ENCODE measurements at places on chromosomes 12 and 14.
A peak's percentile ranks its signal among the peaks of the same experiment; 100 is the strongest.

- no peak for DNase-seq
Observed at GRCh38 chr12:30613119-30613830, 82.4 kb downstream of the IPO8 start.

- DNase-seq = no peak
Observed at GRCh38 chr14:30573966-30574365, 15.0 kb downstream of the G2E3 start.

GRCh38 chr12:66210840-66211239, 21.8 kb downstream of the IRAK3 start:
- DNase-seq = peak; percentile 16

GRCh38 chr12:127083008-127083949, 1183.7 kb upstream of the TMEM132C start:
- DNase-seq = peak; percentile 77

DNA sequence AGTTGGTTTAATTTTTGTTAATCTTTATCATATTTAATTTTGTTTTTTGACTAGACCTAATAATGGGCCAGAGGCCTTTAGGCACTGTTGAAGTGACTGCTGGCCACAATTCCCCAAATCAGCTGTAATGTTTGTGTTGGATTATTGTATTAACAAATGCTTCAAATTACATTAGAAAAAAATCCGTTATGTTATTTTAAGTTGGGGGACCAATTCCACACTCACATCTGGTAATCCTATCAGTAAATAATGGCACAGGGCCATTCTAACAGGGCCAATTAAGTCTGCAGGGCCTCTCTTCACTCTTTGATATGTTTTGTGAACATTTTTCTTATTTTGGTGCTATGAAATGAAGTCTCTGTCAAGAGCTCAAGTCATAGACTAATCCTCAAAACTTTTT, 39.6 kb downstream of the CHST11 start:
- no peak for DNase-seq

DNA sequence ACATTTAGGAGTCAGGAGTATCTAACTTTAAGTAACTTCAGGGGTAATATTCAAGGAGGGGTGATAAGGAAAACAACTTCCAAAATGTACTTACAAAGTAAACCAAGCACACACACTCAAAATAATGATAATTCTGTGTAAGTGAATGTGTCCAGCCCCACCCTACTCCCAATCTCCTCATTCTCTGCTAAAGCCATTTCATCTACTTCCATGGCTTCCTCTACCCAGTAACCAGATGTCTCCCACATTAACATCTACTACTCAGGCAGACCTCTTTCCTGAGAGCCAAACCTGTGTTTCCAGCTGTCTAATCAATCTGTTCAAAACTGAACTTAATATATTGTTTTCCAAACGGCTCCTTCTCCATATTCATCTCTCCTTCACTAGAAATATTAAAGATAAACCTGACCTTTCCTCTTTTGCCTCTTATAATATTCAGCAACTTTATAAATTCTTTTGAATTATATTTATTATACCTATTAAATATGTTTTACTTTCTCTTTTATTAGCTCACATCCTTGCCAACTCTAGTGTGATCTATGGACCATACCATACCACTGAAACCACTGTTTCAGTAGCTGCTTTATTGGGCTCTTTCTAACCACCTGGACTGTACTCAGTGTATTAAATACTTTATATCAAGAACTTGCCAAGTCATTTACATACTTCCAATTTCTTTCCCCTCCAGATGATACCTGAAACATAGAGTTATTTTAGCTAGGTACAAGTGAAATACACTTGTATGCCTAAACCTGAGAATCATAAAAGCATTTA, 170.7 kb downstream of the PPFIA2 start:
- no peak for DNase-seq

GRCh38 chr14:34336501-34336900, 125.5 kb downstream of the SPTSSA start:
- DNase-seq = no peak

DNA sequence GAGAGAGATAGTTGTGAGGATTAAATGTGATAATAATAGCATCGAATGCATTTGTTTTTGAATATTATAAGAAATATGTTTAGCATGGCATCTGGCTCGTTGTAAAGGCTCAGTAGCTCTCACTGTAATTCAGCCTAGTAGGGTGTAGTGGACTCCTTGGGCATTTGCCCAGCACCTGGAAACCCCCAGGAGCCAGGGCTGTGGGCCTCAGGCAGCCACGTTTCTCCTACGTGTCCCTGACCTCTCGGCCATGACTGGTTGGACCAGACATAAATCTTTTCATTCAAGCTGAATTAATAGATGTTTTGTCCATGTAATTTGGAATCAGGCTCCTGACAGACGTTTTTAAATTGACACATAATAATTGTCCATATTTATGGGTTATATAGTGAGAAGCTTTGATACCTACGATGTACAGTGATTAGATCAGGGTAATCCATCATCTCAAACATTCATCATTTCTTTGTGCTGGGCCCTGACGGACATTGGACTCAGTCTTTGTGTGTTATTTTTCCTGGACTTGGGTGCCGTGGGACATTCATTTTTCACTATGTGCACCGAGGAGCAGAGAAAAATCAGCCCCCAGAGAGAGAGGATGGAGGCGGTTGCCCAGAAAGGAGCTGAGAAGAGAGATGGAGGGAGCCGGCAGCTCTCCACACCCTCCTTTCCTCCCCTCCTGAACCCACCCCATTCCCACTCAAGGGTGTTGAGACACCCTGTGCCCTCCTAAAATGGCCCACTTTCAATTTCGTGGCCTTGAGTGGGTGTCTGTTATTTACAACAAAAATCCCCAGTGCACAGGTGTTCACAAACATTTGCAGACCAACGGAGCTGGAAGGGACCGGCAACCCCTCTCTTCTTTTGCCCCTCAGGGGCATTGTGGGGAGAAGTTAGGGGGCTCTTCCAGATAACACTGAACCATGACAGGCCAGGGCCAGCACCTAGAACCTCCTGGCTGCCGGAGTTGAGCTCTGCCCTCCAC, 296.4 kb downstream of the DPF3 start:
- DNase-seq = no peak

DNA sequence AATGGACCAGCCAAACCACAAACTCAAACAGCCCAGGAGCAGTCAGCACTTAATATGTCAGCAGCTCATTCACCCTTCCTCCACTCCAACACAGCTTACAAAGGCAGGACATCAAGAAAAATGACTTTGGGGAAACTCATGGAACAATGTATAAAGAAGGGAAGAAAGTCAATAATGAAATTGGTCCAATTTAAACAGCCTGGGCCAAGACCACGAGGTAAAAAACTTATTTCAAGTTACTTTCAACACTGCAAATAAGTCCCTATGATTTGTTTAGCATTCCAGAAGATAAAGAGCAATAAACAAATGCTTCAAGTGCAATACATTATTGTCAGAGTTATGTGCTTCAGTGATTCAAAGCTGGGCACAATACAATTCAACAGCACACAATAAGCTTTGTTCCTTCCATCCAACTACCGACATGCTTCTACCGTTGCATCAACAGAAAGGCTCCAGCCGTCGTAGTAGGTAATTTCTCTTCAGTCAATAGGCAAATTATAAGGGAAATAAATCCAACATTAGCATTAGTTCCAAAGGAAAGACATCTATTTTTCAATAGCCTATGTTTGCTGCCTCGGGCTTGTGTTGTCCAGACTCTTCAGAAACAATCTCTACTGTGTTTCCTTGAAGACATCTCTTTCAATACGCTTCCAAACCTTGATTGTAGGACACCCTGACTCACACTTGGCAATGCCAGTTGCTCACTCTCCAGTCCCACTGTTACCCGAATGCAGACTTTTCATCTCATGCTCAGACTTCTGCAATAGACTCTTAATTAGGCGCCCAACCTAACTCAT, 225.7 kb downstream of the NUAK1 start:
- DNase-seq = peak; percentile 51

DNA sequence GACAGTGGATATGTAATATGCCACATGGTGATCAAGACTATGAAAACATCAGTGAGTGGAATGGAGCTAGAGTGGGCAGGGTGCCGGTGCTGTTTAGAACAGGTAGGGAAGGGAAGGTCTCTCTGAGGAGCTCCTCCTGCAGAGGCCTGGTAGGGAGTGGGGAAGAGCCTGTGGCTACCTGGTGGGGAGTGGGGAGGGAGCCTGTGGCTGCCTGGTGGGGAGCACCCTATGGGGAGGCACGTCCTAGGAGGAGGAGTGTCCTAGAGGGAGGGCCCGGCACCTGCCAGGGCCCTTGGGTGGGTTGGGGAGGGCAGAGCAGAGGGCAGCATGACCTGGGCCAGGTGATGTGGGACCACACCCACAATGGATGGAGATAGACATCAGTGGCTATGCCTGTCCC, 122.6 kb downstream of the ADGRD1 start:
- no peak for DNase-seq

DNA sequence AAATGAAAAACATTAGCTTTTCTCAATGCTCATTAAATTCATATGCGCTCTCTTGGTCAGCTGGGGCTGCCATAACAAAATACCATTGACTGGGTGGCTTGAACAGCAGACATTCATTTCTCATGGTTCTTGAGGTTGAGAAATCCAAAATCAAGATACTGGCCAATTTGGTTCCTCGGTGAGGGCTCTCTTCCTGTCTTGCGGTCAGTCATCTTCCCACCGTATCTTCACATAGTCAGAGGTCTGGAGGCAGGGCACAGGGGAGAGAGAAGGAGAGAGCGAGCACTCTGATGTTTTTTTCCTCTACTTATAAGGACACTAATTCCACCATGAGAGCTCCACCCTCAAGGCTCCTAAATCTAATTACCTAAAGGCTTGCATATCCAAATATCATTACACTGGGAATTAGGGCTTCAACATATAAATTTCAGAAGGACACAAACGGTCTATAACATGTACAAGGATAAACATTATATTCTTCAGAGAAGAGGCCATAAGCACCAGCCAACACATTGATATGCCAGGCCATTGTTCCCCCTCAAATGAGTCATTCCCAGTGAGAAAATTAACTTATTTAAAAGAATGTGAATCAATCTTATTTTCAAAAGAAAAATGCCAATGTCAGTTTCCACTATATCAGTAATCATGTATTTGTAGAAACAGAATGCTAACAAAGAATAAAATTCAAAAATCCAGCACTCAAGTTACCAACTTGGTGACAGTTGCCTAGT, 152.2 kb downstream of the BTG1 start:
- no peak for DNase-seq

DNA sequence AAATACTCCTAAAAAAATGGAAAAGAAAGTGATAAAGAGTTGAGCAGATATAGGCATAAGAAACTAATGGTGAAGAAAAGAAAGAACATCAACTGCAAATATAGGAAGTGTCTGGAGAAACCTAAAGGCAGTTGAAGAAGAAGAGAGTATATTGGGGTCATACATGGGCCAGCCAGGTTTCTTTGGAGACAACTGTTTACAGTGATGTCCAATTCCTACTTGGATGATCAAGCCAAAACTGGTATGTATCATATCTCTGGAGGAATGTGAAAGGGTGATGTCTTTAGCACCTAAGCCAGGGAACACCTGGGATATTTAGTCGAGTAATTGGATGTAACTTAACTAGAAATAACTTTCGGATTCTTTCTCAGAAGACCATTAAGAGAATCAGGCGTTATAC, 129.3 kb upstream of the FLRT2 start:
- DNase-seq = no peak

DNA sequence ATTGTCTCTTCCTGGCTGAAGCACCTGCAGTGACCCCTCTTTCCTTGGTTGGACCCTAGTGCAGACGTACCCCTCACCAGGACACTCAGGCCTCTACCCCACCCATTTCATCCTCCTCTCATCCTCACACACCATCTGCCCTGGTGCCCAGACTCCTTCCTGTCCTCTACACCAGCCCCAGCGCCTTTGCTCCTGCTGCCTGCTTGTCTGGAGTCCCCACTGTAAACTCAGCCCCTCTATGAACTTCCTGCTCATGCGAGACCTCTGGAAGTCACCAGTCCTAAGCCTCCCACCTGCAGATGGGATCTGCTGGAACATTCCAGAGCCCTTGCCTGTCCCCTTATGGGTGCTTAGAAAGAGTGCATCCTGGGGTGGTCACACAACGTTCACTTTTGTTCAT, 242.5 kb downstream of the ADGRD1 start:
- no peak for DNase-seq

- no peak for DNase-seq
Observed at GRCh38 chr12:113422886-113423669, 898 bp downstream of the SDSL start.

GRCh38 chr14:106276326-106277267, 750.2 kb downstream of the TMEM121 start:
- DNase-seq = no peak

- peak; percentile 91 for DNase-seq
Observed at GRCh38 chr12:15700595-15700994, 88.6 kb downstream of the EPS8 start.

GRCh38 chr12:106046301-106046846, 92.4 kb downstream of the NUAK1 start:
- DNase-seq = no peak

DNA sequence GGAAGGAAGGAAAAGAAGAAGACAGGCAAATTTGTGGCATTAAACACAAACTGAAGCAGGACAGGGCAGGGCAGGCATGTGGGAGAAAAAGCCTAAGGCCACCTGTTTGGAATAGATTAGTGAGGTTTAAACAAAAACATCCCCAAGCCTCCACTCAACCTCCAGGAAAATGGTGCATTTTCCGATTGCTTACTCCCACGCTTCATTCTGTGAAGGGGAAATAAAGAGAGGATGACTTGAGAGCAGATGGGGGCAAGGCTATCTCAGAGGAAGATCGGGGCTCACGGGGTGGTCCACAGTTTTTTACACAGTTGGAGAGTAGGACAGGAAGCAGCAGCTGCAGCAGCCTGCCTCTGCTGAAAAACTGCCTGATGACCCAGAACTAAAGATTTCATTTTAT, 250.9 kb downstream of the DUSP6 start:
- no peak for DNase-seq

DNA sequence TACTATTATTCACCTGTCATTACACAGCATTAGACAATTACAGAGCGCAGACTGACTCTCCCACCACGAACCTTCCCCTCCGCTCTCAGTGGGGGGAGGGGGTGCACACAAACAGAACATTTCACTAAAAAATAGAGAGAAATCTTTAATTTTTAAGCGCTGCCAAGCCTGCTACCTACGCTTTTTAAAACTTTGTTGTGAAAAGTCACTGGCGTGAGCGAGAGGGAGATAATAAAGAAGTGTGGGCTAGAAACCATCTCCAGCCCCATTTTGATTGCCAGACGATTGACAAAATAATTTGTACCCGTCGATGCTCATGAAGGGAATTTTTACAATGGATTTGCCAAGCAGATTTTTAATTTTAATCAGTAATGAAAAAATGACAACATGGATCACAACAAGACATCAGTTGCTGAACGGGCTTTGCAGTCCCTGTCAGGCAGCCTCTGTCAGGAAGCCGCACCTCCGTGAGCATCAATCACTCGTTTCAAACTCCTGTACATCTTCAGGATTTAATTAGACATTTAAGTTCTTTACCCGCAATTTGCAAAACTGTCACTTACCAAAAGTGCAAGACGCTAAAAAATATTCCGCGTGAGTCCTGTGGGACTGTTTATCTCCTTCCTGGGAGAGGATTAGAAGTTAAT, 209.1 kb downstream of the BCL11B start:
- DNase-seq = no peak

GRCh38 chr12:25557830-25558436, 4.8 kb upstream of the LMNTD1 start:
- peak; percentile 35 for DNase-seq
